ENCODE measurements at places on chromosomes 6 and 20.
A peak's percentile ranks its signal among the peaks of the same experiment; 100 is the strongest.

- no peak for DNase-seq
Observed at GRCh38 chr20:43198607-43199006, 8.9 kb upstream of the PTPRT start.

GRCh38 chr6:22296067-22296466 lies 769 bp downstream of the PRL start:
- no peak for DNase-seq

GRCh38 chr6:135906972-135907465 lies 55.5 kb downstream of the PDE7B start:
- no peak for DNase-seq

- no peak for DNase-seq
Observed at GRCh38 chr6:16338577-16339264, 100.3 kb downstream of the GMPR start.

GRCh38 chr6:86723729-86724128 lies 213.6 kb upstream of the HTR1E start:
- DNase-seq = no peak

DNA sequence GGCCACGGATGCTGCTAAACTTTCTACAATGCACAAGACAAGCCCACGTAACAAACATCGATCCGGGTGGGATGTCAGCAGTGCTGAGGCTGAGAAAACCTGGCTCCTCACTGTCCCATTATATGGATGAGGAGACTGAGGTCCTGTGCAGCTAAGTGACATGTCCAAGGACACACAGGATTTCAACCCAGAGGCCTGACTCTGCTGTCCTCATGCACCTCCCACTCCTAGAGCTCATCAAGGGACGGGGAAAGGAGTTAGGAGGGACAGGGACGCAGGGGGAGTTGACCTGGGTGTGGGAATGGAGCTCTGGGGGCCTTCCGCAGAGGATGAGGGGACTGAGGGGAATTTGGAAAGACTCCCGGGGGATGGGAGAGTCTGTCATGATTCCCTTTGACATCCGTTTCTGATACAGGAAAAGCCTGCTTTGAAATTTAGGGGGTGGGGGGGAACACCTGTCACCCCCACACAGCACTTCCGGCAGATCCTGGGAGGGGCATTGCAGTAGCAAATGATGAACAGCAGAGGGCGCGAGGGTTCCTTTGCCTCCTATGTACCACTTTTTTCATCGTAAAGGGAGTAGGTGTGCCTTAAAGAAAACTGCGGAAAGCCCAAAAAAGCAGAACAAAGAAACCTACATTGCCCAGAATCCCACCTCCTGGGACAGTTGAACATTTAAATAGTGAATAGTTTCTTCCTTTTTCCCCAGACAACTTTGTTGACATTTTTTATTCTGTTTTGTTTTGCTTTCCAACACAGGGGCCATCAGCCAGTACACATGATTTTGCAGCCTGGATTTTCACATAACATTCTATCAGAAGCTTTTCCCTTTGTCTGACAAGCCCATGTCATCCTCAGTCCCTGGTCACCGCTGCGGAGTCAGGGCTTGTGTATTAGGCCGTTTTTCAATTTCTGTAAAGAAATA lies 48.6 kb downstream of the SLC2A10 start:
- peak; percentile 57 for DNase-seq

DNA sequence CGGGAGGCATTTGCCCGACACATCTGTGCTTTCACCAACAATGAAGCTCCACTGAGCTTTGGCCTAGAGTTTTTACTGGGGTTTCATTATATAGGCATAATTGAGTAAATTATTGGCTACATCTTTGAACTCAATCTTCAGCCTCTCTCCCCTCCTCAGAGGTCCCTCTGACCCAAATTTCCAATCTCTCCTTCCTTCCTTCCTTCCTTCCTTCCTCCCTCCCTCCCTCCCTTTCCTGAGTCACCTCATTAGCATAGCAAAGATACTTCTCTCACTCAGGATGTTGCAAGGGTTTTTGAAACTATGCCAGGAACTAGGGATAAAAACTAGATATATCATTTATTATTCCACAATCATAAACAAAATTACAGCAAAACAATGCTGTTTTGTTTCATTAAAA lies 238.2 kb upstream of the PRND start:
- DNase-seq = no peak

DNA sequence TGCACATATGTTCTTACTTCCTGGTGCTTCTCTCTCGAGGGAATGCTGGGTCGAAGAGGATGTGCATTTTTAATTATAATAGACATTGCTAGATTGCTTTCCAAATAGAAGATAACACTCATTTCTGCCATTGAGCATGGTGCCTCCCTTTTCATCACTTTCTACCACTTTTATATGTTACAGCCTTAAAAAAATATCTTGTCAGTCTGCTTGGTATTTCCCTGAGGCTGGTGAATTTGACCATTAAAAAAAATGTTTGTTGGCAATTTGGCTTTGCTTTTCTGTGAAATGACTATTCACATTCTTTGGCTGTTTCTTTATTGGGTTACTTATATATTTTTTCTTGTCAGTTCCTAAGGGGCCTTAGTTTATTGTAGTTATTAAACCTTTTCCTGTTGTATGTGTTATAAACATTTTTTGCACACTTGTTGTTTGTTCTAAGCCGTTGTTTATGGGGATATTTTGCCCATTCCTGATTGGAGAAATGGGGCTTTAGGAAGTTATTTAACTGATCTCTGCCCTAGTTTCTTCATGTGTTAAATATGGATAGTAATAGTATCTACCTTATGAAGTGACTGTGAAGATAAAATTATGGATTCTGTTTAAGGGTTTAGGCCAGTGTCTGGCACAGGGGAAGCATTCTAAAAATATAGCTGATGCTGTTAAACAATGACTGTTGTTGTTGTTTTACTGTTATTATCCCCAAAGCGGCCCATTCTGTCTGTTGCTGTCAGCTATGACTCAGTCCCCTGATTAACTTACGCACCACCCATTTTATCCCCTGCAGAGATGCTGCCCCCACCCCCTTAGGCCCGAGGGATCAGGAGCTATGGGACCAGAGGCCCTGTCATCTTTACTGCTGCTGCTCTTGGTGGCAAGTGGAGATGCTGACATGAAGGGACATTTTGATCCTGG lies 3.8 kb downstream of the DDR1 start:
- no peak for DNase-seq

DNA sequence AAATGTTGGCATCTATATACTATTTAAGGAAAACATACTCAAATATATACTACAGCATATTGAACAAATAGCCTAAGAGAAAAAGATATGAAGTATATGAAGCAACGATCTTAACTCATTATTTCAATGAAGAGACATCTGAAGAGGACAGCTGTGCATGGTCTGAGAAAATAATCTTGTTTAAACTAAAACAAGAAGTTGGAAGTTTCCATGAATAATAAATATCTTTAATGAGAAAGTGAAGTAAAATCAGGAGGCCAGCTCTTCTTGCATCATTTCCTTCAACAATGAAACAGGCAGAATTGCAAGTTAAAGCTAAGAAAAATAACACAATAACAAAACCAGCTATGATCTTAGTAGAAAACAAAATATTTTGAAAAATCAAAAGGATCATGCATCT lies 1265.4 kb upstream of the MAP3K7 start:
- no peak for DNase-seq

DNA sequence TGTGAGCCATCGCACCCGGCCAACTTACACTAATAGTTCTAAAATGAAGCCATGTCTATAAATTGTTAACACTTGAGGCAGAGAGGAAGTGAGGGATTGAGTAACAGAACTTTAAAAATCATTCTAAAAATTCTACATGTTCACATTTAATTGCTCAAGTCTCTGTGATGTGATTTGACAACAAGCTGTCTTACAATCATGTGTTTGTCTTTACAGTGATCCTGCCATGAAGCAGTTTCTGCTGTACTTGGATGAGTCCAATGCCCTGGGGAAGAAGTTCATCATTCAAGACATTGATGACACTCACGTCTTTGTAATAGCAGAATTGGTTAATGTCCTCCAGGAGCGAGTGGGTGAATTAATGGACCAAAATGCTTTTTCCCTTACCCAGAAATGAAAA lies 23.6 kb downstream of the GTF2H5 start:
- no peak for DNase-seq

DNA sequence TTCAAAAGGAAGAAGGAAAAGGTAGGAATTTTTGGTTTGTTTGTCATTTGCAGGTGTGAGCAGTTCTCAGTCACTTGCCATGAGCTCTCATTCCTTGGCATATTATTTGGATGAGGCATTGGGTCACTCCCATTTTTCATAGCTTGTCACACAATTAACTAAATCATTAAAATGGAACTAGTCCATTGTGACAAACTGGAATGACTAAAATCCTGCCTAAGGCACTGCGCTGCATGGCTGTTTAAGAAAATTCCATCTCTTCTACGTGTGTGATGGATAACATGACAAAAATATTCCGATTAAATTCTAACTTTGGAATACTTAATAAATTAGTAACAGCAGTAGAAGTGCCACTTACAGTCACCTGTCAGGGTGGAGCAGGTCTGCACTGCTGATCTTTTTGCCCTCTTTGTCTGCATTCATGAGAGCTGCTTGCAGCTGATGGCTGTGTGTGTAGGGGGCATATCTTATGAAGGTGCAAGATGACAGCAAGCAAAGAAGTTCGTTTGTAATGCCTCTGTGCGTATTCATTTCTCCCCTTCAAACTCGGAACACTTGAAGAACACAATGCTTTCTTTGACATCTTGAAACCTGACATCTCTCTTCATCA lies 1292.6 kb upstream of the MAP3K7 start:
- no peak for DNase-seq

DNA sequence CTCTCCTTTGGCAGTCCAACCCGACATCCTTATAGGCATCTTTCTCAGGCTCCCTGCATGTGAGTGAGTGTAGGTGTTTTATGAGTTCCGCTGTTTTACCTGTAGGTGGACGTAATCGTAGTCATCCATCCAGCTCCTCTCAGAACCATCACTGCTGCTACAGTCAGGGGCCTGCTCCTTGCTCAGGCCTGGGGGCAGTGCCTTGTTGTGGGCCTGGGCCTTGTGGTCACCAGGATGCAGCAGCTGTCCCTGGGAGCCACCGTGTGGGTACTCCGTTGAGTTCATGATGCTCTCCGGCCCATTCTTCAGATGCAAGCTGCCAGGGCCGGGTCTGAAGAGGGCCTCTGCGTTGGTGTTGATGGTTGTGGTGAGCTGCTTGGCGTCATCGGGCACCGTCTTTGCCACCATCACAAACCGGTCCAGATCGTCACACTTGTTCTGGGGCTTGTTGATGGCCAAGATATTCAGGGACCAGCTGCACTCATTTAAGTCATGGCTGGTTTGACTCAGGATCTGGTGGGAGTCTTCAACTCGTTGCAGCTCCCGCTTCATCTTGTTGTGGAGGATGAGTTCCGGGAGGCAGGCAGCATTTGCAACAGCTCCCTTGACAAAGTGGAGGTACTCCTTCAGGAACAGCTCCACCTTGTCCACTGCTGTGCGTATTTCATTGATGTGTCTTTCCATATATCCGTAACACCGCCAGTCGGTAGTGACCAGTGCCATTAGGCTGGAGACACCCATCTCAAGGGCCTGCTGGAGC lies 42.4 kb downstream of the NEDD9 start:
- no peak for DNase-seq

- no peak for DNase-seq
Observed at GRCh38 chr6:91632308-91632707, 1045.4 kb upstream of the MAP3K7 start.

DNA sequence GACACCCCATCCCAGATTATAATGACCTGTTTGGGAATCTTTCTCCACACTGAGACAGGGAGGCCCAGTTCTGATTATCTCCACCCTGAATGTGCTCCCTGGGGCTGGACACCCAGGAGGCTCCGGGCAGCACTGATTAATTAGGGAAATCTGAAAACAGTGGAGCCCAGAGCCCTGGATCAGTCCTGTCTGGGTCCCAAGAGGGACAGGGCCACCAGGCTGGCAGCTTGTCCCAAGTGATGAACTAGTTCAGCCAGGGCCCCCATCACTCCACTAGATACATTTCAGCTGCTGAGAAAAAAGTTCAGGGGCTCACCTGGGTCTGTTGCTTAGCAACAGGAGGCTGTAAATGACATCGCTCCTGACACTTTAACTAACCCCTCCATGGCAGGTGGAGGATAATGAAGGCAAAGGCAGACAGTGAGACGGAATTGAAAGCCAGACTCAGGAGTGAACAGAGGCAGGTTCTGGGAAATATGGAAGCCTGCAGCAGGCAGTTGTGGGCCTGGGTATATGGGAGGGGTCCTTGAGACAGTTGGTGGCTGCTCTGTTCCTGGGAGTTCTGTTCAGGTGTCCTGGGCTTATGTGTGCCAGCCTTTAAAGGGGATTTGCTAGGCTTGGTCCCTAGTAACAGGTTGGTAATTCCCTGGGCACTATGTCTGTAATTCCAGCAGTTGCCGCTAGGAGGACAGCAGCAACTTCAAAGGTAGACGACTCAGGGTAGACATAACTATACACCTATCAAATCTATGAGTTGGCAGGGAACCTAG lies 78.3 kb upstream of the CTNNBL1 start:
- DNase-seq = peak; percentile 43

DNA sequence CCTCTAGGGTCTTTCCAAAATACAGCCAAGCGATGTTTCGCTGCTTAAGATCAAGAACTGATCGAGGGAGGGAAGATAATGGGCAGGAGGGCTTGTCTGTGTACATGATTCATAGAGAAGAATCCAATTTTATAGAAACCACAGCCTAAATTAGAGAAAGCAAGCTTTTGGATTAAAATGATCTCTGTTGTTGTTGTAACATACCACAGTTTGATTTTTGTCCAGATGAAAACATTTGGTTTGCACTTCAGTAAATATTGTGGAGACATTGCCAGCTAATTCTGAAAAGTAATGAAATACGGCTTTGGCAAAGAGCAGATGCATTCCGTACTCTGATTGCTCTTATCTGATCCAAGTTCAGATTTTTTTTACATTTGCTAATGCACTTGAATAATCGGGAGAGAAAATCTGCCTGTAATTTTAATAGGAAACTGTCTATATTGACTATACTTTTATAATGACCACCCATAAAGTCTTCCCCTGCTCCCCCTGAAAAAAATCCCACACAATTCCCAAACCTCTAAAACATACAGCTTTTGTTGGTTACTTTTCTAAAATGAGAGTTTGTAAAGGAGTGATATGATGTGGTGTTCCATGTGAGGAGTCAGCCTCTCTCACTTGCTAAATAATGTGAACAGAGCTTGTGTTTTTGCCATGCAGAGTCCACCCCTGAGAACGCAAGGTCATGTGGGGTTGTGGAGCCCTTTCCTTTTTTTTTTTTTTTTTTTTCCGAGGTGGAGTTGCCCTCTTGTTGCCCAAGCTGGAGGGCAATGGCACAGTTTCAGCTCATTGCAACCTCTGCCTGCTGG lies 199.9 kb downstream of the DTNBP1 start:
- DNase-seq = no peak

DNA sequence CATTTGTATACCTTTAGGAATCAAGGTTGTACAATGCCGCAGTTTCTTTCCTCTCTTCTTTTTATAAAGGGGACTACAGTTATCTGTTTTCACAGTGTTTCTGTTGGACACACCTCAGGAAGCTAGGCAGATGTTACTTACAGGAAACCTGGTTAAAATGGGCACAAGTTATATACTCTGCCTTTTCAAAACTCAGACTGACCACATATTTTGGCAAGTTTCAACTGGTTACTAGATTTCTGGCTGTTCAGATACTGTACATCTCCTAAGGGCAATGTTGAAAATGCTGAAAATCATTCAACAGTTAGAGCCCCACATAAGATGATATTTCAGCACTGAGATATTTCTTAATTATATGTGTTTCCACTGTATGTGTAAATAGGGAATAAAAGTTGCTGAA lies 92.5 kb upstream of the SLC35B3 start:
- no peak for DNase-seq

GRCh38 chr6:165891320-165891719 lies 228.3 kb upstream of the PDE10A start:
- DNase-seq = no peak

All from CD4-positive, alpha-beta T cell treated with Interleukin-12 subunit alpha and Interleukin-12 subunit beta, for 1 hour (primary cell).